Liver (tissue), 10 donors: ENCODE measurements at places on chromosomes 7 and 10. TPM values are rescaled to one million over a fixed set of nuclear protein-coding genes. Genes with fewer than 3 reads are reported as not detected.

The SPACDR gene
- 0.33 TPM for total RNA-seq

The SLF2 gene
- 18.8 TPM for total RNA-seq

The PDE1C gene
- 0.47 TPM for total RNA-seq

The PODXL gene
- 1.2 TPM for total RNA-seq

The AEBP1 gene
- total RNA-seq = 3.4 TPM

The GPER1 gene
- 6.7 TPM for total RNA-seq
